ENCODE measurements at places on chromosomes 13 and 19.
A peak's percentile ranks its signal among the peaks of the same experiment; 100 is the strongest.

GRCh38 chr13:102645701-102646100, 48.9 kb downstream of the TPP2 start:
- DNase-seq = no peak

DNA sequence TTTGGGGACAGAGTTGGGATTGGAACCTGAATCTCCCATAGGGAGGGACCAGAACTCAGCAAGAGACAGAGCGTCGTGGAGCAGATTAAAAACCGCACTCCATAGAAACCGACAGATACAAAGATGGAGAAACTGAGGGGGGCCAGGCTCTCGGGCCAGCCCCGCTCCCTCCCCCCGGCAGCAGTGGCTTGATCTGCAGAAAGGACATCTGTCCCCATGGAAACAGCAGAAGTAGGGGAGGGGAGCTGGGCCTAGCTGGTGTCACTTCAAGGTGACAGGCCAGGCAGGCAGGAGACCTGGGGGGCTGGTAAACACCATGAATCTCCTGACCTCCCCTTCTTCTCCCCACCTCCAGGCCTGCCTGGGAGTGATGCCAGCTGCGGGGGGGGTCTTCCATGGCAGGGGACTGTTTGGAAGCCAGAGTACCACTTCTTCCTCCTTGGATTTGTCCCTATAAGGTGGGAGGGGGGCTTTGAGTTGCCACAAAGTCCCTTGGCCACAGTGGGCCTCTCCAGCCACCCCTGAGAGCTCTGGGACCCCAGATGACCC, 10.9 kb downstream of the TMIGD2 start:
- DNase-seq = no peak

DNA sequence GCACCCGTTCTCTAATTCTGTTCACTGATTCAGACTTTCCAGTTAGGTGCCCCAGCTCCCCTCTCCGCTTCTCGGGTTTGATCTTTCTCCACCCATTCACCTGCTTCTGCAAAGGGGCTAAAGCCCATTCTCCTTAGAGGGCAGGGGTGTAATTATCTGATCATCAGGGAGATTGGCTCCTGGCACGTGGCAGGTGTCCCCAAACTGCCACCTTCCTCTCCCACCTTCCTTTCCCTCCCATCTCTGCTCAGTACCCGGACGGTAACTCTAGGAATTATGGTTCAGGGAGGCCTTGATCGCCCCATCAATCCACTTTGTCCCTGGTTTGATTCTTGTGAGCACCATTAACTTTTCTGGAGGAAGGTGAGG, 212 bp downstream of the FFAR1 start:
- DNase-seq = no peak

- no peak for DNase-seq
Measured at GRCh38 chr13:112740502-112741131, 50.8 kb downstream of the ATP11A start.

- no peak for DNase-seq
Measured at GRCh38 chr19:3669947-3670795, 30.1 kb downstream of the PIP5K1C start.

DNA sequence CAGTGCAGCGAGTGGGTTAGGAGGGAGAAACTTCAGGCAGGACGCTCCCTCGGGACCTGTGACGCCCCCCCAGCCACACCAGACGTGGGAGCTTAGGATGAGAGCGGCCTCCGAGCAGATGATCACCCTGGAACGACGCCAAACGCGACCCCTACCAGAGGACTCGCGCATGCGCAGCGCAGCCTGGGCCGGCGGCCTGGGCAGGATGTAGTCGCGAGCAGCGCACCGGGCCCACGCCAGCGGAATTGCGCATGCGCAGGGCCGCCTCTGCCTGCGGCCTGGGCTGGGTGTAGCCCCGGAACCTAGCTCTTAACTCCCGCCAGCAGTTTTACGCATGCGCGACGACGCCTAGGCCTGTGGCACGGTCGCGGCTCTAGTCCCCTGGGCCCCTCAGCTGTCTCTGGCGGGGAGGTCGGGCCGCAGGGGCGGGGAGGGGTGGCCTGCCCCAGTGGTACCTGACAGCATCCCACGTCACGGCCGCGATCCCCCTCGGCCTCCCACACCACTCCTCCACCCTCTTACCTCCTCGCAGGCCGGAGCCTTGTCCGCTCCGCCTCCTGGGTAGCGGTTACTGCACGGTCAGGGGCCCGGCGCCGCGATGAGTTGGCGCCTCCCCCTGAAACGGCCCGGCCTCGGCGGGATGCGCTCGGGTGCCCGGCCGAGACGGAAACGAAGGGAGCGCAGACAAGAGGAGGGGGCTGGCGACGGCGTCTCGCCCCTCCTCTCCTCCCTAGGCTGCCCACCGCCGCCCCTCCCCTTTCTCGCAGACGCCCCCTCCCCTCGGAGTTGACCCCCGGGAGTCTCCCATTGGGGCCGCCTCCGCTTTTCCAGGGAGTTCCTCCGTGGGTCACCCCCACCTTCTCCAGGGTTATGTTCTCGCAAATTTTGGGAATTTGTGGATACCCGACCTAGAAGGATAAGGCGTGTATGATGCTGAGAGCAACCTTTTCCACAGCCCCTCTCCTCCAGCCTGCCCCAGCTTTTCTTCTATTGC, at the start of gene RCBTB2:
Gene RCBTB2, minus strand, starts transcription at position 575 of the 994 bp plus-strand sequence. CDS start 11,141 bp downstream, outside the sequence.
- peak; percentile 90 for DNase-seq

DNA sequence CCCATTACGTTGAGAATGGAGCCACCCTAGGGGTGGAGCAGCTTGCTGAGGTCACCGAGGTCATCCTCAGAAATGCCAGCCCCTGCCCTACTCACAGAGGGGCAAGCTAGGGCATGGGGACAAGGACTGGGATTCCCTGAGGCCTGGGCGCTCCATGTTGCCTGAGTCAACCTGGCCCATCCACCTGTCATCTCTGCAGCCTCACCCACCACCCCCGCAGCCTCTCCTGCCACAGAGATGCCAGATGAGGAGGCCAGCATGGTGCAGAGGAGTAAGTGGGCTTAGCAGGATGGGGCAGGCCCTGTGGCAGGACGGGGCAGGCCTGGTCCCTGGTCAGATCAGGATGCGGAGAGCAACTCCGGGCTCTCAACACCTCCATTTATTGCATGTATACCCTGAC, 9.5 kb downstream of the NKPD1 start:
- DNase-seq = no peak

GRCh38 chr13:102905905-102906771, 60.3 kb downstream of the ERCC5 start:
- no peak for DNase-seq

DNA sequence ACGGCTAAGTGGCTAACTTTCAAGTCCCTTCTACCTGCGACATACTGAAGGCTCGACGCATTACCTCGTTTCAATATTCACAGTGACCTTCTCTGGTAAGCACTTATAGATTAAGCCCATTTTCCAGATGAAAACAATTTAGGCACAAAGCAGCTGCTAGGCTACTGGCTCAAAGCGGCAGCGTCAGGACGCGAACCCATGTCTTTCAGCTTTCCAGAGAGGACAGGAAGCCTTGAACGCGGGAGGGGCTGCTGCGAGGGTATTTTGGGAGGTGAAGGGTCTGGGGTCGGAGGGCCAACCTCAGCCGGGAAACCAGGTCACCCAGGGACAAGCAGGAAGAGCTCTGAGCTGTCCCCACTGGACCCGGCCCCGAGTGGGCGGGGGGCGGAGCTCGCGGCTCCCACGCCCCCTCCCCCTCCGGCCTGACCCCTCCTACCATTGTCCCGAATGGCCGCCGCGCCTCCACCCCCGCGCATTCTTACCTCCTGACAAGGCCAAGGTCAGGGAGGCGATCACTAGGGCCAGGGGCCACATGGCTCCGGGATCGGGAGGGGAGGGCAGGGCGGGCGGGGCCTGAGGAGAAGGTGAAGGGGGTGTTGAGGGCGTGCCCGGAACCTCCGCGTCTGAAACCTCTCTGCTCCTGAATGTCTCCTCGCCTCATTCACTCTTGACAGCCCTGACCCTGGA, at the start of gene KLK13:
Gene KLK13, minus strand, starts transcription at position 559 of the 687 bp plus-strand sequence. Its CDS starts 25 bp downstream, at position 534.
- DNase-seq = no peak

GRCh38 chr19:34244611-34245299, 9.6 kb upstream of the GARRE1 start:
- DNase-seq = no peak

DNA sequence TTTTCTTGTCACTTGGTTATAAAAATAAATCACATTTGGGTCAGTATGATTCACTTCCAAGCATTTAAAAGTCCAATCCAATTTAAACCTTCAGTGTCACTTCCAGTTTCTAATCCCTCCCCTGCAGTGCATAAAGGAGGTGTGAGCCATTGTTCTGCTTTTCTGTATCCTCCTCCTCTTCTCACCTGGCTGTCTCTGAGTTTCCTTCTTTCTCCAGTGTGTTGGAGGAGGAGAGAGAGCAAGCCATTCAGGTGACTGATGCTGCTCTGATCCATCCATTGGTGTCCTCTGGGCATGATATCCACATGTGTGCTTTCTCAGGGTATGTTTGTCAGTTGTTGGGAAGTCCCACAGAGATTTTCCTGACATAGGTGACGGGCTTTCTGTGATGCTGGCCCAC, 1.2 kb downstream of the NUDT15 start:
- no peak for DNase-seq

DNA sequence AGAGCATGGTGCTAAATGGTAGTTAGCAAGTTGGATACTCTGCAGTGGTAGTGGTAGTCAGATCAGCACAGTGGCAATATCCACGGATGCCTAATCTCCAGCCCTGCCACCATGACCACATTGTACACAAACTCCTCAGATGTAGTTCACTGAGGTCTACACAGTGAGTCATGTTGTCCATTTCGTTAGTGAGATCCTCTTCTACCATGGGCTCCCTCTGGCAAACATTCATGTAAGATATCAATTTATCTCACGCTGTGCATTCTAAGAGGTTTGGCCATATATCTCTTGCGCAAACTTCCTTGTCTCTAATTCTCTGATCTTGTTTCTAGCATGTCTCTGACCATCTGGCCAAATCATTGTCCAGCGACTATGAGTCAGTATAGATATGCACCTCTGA, 58.2 kb downstream of the POLR1D start:
- DNase-seq = no peak

GRCh38 chr13:33610438-33611120, 207.4 kb upstream of the RFC3 start:
- no peak for DNase-seq
